Upper lobe of left lung (tissue), 6 donors: ENCODE measurements at places on chromosomes 2 and 18. TPM values are rescaled to one million over a fixed set of nuclear protein-coding genes. Genes with fewer than 3 reads are reported as not detected.

Gene ELP2
- total RNA-seq, result 33.1 TPM

- DNase-seq, result no peak
Observed at GRCh38 chr2:140747665-140748064, 1383.2 kb downstream of the LRP1B start.

- no peak for DNase-seq
Observed at GRCh38 chr2:105255979-105256378, 14.4 kb downstream of the GPR45 start.

DNA sequence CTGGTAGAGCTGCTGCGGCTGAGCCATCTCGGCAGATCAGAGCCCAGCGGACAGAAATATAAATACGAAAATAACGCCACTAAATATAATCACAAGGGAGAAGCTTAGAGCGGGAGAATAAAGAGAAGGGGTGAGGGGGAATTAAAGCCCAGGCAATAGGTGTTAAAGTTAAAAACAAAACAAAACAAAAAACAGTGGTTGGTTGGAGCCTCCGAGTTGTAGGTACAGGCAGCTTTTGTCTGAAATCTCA lies 1.3 kb upstream of the MEIS1 start:
- DNase-seq, result no peak

Gene CABYR
- not detected for total RNA-seq

GRCh38 chr2:176109946-176110345 lies 2.9 kb downstream of the HOXD11 start:
- no peak for DNase-seq

Gene PLEKHH2
- total RNA-seq, result 32.2 TPM

DNA sequence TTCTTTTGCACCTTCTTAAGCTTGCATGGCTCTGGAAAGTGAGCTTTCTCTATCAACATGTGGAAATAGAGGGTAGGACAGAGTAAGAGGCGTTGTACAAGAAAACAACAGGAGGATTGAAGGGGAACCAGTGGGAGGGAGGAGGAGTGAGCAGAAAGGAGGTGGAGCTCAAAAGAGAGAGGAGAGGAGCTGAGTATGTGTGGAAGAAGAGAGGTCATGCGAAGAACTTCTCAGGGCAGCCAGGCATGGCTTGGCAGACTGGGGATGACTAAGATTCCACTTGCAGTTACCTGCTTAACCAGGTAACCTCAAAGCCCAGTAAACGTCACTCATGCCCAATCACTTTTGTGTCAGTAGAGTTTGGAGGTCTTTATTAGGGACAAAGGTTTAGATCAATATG lies 105.1 kb downstream of the BCL2L11 start:
- no peak for DNase-seq

DNA sequence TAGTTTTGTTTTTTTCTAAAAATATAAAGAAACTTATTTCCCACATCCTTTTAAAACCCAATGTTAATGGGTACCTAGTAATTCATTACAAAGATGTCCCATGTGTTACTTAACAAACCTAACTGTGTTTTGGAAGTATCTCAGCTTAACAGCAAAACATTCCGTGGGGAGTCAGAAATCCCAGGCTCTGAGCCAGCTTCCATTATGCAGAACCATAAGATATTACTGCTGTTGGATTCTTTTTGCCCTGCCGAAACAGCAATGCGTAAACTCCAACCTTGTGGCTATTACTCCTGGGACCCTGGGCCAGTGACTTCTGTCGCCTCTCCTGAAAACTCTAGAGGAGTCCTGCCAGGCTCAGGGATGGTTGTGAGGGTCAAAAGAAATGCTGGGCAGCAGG lies 174.1 kb downstream of the UXS1 start:
- DNase-seq, result no peak

- DNase-seq, result no peak
Observed at GRCh38 chr18:49730951-49731391, 82.4 kb downstream of the ACAA2 start.

DNA sequence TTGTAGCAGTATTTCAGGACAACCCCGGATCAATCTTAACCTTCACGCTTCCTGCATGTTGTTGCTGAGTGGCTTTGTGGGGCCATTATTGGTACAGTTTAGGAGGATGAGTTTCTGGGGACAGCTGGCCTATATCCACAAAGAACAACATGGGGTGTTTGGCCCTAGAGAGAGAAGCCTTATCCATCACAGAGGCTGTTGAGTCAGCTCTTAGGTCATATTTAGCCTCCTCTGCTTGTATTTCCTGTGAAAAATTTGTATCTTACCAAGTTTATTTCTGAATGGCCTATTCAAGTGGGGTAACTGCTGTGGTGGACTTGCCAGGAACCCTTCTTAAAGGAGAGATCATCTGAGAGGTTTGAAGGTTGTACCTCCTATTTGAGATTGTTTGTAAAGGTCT lies 77.6 kb downstream of the MAP4K4 start:
- DNase-seq, result no peak

- no peak for DNase-seq
Observed at GRCh38 chr2:230384986-230385385, 31.0 kb upstream of the SP100 start.

- DNase-seq, result peak; percentile 95
Observed at GRCh38 chr2:168247341-168248261, at the start of gene STK39. Gene STK39 (minus strand): TSS chr2:168247595. CDS start chr2:168247435, 160 bp downstream.

DNA sequence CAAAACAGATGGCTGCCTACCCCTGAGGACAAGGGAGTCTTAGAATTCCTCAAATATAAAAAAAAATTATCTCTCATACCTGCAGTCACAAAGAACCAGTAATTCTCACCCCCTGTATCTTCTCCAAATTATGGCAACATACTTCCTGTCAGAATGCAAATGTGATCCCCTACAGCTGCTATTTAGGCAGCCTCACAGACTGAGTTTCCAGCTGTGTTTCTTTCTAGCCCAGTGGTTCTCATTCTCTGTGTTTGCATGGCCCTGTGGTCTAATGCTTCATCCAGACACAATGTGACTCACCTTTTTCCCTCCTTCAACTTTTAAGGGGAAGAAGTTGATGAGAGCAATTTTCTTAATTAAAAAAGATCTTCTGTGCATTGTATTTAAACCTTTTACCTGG lies 726.3 kb downstream of the TSN start:
- DNase-seq, result no peak

- DNase-seq, result no peak
Observed at GRCh38 chr2:173739006-173739405, 226.2 kb downstream of the SP3 start.

- no peak for DNase-seq
Observed at GRCh38 chr2:14861181-14861580, 228.7 kb downstream of the LRATD1 start.

DNA sequence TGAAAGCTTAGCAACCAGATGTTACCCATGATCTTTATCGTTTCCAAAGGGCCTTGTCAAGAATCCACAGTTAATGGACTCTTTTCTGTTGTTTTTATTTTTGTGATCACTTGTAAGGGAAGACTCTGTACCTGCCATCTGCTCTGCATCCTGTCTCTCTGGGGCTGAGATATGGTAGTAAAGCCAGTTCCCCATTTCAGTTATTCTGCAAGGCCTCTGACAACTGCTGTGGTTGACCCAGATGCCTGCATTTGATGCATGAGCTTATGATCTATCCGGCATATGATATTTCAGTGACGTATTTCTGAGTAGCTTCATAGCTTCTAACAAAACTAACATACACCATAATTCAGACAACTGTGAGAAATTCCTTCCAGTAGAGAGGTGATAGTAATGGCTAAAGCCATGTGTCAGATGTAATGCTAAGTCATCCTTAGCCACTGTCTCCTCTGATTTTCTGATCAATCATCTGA lies 105.1 kb downstream of the TPO start:
- DNase-seq, result no peak

Gene SNED1
- total RNA-seq, result 61.1 TPM

Gene ST3GAL5
- 70.2 TPM for total RNA-seq

Gene MC4R
- total RNA-seq, result not detected

Gene FOXD4L1
- 1.0 TPM for total RNA-seq

GRCh38 chr2:23037596-23037995 lies 347.4 kb upstream of the KLHL29 start:
- no peak for DNase-seq

- peak; percentile 20 for DNase-seq
Observed at GRCh38 chr2:216880509-216881184, 20.8 kb upstream of the TNP1 start.

GRCh38 chr2:53896864-53897263 lies 37.1 kb upstream of the GPR75 start:
- DNase-seq, result no peak

DNA sequence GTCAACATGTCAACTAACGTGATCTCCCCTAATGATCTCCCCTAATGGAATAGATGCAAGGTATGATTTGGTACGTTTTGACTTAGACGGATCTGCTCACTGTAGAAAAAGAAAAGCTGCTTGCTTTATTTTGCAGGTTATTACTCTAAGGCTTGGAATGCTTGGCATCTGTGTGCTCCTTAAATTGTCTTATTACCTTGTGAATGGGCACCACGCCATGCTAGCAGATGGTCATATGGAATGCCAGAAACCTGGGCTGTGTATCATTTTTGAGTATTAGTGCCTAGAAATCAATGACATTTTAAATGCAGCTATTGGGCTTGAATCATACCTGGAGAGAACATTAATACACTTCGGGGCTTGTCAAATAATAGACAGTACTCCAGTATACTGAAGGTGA lies 16.5 kb upstream of the FIGN start:
- no peak for DNase-seq

- peak; percentile 77 for DNase-seq
Observed at GRCh38 chr2:28394331-28394877, 1.7 kb downstream of the FOSL2 start.

DNA sequence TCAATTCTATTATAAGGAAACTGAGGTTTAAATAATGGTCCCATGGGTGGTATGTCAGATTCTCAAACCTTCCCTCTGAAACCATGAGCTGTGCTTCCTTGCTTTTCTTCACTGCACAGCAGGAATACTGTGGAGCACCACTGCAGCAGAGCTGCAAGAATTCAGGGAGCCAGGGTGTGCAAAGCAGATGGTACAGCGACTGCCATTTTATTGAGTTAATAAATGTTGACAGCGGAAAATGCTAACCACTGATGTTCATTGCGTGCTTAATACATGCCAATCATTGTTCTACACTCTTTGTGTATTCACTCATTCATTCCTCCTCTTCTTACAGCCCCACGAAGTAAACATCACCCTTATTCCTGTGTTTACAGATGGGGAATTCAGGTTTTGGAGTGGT lies 152.2 kb upstream of the THSD7B start:
- DNase-seq, result no peak

DNA sequence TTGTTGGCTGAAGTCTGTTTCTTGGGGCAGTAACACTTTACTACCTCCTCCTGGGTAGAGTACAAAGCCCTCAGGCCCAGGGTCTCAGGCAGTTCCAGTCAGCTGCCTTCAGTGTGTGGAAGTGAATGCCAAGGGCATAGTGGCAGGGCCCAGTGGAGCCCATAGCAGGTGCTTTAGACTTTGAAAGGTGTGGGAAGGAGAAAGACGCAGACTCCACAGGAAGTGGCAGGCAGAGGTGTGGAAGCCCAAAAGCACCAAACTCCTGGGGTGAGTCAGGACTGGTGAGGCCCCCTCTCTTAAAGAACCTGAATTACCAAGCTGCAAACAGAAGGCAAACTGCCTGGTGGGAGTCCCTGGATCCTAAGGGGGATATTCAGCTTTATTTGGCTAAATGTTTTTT lies 45.3 kb downstream of the ADAM23 start:
- DNase-seq, result no peak

Gene HK2
- 37.5 TPM for total RNA-seq

- DNase-seq, result no peak
Observed at GRCh38 chr2:231397011-231397927, 1.8 kb downstream of the B3GNT7 start.

DNA sequence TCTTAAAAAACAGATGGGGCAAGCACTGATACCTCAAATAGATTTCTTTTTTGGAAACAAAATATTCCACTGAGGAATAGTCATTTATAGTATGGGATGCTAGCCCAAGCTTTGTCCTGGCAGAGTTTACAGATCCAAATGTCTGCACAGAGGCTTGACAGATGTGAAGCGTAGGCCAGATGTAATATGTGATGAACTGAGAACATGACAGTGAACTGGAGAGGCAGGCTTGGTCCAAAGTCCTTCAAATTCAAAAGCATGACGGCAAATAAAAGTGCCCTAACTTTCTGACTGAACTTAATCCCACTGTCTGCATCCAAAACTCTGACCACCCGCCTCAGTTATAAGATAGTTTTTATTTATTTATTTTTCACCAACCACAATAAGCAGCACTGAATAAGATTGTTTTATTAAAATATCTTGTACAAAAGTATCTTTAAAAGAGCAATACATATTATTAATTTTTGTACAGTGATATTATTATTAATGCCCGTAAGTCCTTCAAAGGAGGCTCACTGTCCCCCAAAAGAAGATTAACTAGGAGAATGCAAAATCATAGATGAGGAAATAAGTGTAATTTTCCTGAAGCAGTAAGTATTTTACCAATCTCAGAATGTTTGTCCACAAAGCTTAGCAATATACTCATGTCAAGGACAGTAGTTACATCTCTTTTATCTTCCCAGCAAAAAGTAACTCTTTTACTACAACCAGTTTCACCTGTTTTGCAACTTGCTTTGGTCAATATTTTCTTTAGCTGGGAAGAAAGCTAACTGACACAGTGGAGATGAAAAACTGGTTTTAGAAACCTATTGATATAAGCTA lies 10.7 kb upstream of the SPOPL start:
- no peak for DNase-seq

Gene UGT1A4
- total RNA-seq, result not detected

Gene RIT2
- total RNA-seq, result not detected

- DNase-seq, result no peak
Observed at GRCh38 chr2:42359304-42359964, 1.6 kb downstream of the COX7A2L start.

Gene CCDC74B
- total RNA-seq, result 20.0 TPM

- DNase-seq, result no peak
Observed at GRCh38 chr2:47654790-47655562, 128.0 kb upstream of the MSH6 start.

DNA sequence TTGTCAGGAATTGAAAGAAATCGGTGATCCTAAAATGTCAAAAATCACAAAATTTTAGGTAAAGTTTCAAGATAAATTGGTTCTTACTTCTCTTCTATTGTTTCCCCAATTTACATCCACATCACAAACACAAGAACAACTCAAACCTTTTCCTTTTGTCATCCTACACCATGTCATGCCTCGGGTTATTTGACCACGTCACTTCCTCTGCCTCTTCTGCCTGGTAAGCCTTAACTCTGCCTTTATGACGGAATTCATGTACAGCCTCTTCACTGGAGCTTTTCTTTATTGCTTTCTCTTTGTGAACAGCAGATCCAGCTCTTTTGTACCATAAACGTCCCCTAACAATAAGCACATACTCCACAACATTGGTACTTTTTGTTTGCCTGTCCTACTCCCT lies 258.0 kb downstream of the DPP10 start:
- no peak for DNase-seq

GRCh38 chr2:85434696-85435095 lies 16.2 kb downstream of the SH2D6 start:
- no peak for DNase-seq

DNA sequence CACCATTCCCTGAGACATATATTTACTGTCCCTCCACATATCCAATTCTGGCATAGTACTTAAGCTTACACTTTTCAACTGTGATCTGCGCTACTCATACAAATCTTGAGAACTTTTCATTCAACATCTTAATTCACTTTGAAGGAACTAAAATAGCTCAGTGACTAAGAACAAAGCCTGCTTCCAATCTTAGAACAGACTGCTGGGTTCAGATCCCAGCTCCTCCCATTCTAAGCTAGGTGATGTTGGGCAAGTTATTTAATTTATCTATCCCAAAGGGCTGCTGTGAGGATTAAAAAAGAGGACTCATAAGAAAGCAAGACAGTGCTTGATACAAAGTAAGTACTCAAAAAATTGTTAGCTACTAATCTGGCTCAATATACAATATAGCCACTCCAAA lies 57.9 kb downstream of the UGP2 start:
- DNase-seq, result no peak

- no peak for DNase-seq
Observed at GRCh38 chr2:19312949-19313348, 45.5 kb downstream of the OSR1 start.
